ENCODE measurements at places on chromosomes 5 and 9.

DNA sequence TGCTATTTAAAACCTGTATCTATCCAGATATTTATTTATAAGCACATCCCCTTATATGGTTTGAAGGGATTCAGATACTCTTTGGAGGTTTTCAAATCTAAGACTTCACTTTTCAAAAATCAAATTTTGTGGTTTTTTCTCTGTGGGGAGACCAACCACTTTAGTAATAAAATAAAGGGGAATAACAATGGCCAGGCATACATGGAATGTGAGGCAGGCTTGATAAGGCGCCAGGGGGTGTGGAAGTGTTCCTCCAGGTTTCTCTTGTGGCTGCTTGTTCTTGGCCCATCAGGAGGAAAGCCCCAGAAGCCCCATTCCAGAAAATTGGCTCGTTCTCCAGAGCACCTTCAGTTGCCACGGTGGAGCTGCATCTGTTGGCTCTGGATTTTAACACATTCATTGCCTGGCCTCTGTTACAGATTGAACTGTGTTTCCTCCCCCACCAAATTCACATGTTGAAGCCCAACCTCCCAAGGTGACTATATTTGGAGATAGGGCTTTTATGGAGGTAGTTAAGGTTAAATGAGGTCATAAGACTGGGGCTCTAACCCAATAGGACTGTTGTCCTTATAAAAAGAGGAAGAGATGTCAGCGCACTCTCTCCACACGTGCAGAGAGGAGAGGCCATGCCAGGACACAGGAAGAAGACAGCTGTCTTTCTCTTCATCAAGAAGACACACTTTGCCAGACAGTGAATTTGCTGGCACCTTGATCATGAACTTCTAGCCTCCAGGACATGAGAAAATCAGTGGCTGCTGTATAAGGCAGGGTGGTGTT is 195.9 kb downstream of the TMEM38B start:
- DNase-seq, result no peak

DNA sequence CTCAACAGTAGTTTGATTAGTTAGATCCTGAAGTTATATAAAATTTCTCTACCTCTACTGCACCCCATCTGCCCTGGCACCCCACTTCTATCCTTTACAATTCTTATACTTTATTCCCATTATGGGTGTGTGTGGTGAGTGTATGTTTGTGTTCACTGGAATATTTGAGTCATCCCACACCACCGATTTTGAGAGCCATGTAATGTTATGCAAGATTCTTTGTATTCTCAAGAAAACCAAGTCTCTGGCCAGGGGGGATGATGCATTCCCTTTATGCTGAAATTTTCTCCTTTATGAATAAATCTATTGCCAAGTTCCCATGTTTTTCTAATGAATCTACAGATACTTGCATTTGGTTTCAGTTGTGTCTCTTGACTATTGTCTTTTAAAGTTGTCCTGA is 266.8 kb downstream of the ARHGEF28 start:
- DNase-seq, result peak; percentile 54

DNA sequence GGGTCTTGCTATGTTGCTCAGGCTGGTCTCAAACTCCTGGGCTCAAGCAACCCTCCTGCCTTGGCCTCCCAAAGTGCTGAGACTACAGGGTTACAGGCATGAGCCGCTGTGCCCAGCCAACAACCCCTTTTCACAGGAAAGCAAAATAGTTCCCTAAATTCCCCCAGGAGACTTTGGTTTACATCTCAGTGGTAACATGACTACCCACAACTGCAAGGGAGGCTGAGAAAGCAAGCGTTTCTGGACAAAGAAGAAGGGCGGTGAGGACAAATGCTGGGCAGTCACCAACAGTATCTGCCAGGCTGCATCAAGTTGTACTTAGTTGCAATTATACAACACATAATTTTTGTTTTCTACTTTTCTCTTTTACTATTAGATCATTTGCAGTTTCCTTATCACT is 7.4 kb upstream of the ADGRD2 start:
- DNase-seq, result no peak

DNA sequence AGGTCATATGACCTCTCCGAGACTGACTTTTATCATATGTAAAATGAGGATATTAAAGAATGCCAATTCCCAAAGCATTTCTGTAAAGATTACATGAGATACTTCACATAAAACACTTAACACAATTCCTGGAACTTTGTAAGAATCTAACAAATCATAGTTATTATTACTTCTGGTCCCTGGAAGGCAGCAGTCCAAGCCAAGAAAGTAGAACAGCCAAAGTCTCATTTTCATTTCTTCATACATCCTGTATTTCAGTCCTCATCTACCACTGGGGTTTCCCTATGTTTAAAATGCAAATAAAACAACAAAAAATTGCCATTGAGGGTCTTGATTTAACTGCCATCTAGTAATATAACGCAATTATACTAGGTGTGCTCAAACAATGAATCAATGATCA is 179.5 kb downstream of the MARCHF11 start:
- no peak for DNase-seq

GRCh38 chr5:117072439-117072838 is 497.8 kb upstream of the SEMA6A start:
- DNase-seq, result no peak

- no peak for DNase-seq
These were observed 385.1 kb downstream of the SEMA5A start for GRCh38 chr5:9160747-9161146.

DNA sequence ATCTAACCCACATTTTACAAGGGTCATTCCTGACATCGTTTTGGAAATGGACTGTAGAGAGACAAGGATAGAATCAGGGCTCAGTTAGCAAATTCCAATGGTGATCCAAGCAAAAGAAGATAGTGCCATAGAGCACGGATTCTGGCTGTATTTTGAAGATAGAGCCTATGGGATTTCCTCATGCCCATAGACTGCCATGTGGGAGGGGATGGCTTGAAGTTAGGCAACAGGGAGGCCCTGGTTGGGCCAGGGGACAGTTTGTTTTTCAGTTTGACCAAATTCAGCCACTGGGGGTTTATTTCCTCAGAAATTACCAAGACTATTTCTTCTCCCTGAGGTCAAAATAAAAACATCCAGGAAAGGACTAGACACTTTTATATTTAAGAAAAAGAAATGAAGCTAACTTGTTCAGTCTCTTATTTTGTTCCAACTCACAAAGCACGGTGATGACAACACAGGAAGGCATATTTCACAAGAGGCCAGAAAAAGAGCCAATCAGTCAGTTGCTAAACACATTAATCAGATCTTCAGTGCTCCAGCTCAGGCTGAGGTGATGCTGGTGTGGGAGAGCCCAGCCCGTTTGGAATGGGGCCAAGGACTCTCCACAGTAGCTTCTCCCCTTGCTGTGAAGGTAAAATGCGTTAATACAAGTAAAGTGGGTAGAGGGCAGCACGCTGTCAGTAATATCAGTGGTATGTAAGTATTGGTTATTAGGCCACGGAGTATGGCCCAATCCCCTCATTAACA is 4.4 kb upstream of the DCTN4 start:
- peak; percentile 63 for DNase-seq

DNA sequence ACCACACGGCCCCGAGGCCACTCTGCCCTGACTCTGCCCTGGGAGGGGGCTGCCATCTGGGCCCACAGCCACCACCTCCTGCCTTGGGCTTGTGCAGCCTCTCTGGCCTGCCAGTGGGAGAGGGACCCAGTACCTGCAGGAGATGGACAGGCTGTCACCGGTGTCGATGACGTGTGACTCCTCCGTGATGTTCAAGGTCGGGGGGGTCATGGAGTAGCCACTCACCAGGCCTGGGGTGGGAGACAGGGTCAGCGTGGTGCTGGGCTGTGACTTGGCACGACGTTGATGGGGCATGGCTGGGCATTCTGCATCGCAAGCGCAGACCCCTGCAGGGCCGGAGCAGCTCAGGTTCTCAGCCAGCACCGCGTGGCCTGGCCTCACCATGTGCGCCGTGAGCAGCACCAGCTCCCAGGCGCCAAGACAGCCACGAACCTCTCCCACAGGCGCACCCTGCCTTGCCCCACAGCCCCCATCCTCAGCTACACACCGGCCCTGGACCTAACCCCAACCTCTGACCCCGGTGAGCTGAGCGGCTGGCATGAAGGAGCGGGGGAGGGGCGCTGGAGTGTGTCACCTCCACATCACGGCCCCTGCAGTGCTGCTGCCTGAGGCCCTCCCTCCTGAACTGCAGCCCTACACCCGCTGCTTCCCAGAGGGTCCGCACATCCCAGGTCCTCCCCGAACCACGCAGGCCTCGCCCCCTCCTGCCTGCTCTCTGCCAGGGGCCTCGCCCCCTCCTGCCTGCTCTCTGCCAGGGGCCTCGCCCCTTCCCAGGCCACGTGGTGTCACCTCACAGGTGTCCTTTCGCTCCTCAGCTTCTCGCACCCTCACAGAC is 17.6 kb downstream of the FLT4 start:
- DNase-seq, result no peak

DNA sequence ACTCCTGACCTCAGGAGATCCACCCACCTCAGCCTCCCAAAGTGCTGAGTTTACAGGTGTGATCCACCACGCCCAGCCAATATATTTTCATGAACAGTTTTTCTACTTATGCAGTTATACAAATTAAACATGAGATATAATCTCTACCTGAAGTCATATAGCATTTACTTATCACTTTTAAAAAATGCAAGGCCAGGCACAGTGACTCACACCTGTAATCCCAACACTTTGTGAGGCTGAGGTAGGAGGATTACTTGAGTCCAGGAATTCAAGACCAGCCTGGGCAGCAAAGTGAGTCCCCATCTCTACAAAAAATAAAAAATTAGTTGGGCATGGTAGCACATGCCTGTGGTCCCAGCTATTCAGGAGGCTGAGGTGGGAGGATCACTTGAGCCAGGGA is 164.7 kb upstream of the LHFPL2 start:
- DNase-seq, result no peak

DNA sequence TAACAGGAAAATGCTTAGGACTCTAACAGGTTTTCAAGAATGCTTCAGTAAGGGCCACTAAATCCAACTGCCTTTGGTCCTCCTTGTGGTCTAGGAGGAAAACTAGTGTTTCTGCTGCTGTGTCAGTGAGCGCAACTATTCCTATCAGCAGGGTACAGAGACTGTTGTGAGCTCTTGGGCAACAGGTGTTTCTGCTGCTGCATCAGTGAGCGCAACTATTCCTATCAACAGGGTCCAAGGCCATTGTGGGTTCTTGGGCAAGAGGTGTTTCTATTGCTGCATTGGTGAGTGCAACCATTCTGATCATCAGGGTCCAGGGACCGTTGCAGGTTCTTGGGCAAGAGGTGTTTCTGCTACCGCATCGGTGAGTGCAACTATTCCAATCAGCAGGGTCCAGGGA is 256.3 kb downstream of the CDH10 start:
- DNase-seq, result no peak

DNA sequence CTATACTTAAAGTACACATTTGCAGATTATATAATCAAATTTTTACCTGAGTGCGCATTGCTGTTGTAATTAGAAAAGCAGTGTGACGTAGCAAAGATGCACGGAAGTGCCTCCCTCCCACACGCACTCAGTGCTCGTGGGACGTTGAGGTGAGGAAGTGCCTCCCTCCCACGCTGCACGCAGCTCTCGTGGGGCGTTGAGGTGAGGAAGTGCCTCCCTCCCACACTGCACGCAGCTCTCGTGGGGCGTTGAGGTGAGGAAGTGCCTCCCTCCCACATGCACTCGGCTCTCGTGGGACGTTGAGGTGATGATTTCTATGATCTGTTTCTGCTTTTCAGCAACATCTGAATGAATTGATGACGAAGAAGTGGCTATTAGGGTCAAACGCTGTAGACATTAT is 21.0 kb downstream of the EXOC3 start:
- DNase-seq, result no peak

DNA sequence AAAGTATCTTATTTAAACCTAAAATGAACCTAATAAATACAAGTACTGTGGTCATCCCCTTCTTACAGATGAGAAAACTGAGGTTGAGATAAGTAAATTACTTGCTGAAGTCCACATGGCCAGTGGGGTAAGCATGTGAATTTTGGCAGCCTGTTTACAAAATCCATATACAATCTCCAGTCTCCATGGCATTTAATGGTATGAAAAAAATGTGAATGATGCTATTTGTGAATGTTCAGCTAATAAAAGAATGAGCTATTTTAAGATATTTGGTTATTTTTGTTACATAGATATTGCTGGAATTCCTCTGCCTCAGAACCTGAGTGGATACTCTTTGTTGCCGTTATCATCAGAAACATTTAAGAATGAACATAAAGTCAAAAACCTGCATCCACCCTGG is 19.3 kb upstream of the GPR150 start:
- no peak for DNase-seq

DNA sequence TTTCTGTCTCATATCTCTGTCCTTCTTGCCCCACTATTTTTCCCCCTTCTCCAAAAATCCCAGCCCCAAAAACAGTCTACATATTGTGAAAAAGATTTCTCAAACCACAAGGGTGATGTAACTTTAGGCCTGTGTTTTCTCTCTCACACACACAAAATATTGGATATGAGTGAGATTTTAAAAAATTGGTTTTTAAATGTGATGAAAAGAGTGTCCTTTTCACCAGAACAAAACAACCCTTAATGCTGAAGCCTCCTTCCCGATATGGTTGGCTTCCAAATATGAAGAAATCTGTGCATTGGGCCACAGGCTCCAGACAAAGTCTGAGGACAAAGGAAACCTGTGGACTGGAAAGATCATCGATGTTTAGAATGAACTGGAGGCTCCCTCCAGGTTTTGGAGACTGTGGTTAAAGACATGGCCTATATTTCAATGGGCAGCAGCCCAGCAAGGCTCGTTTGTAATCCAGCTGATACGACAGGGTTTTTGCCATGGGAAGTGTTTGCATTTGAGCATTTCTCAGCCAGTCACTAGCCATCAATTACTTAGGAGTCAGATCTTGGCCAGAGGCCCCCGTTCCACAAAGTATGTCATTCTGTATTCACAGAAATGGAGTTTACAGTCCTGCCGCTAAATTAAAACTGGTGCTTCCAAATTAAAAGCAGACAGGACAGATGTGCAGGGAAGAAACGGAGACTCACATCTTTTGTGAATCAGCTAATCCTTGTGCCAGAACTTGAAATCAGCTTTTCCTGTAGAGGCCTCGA is 546.3 kb downstream of the EBF1 start:
- DNase-seq, result no peak
